ENCODE measurements at places on chromosomes 12 and 14. TPM values are rescaled to one million over a fixed set of nuclear protein-coding genes. Genes with fewer than 3 reads are reported as not detected.

- no peak for DNase-seq
Observed at GRCh38 chr14:99360774-99361595, 89.0 kb upstream of the BCL11B start.

The SPTB gene
- total RNA-seq = not detected

- peak; percentile 34 for DNase-seq
Observed at GRCh38 chr12:14716848-14717444, 20.5 kb upstream of the GUCY2C start.

DNA sequence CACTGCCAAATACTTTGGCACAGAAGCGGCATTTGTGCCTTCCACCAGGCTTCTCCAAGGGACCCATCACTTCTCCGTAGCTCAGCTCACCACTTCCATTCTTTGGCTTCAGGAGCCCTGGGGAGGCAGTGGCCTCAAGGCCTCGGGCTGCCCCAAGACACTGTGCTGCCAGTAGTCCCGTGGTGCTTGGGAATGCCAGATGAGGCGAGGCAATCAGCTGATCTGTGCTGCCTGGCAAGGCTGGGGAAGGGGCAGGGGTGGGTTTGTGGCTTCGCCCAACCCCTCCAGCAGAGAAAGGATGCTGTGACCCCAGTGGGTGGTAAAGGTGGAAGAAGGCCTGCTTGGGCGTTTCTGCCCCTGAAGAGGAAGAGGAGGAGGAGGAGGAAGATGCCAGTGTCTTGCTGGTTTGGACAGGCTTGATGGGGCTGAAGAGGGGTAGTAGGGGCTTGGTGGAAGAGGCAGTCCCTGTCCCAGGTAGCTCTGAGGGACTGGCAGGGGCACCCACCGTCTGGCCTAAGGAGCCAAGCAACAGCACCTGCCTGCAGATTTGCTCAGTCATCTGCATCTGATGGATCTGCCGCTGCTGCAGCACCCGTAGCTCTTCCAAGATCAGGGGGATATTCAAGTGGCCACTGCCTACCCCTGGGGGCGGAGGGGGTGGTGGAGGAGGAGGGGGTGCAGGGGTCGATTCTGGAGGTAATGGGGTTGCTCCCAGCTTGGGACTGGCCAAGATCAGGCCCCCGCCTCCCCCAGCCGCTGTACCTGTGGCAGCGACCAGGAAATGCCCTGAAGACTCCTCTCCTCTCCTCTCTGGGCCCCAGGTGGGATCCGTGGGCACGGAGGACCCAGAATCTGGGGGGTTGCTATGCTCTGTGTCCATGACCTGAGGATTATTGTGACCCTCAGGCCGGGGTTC is 1.3 kb downstream of the SALL2 start:
- DNase-seq = no peak

The SMIM41 gene
- total RNA-seq = not detected

GRCh38 chr12:22299294-22299912 is 35.1 kb downstream of the ST8SIA1 start:
- no peak for DNase-seq

The KRT2 gene
- not detected for total RNA-seq

DNA sequence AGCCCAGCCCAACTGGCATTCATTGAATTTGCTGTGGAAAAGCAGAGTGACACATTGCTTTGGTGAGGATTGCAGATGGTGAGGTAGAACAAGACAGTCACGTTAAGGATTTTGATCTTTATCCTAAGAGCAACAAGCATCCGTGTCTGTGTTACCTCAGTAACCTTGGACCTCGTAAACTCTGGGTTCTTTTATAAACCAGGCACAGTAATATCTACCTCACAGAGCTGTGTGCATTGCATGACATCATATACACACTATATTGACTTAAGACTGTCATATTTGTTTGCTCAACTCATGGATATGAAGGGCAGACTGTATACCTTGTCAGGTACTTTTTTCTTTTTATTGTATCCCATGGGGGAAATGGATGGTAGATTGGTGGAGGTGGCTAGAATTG is 156.2 kb downstream of the ETV6 start:
- DNase-seq = no peak

DNA sequence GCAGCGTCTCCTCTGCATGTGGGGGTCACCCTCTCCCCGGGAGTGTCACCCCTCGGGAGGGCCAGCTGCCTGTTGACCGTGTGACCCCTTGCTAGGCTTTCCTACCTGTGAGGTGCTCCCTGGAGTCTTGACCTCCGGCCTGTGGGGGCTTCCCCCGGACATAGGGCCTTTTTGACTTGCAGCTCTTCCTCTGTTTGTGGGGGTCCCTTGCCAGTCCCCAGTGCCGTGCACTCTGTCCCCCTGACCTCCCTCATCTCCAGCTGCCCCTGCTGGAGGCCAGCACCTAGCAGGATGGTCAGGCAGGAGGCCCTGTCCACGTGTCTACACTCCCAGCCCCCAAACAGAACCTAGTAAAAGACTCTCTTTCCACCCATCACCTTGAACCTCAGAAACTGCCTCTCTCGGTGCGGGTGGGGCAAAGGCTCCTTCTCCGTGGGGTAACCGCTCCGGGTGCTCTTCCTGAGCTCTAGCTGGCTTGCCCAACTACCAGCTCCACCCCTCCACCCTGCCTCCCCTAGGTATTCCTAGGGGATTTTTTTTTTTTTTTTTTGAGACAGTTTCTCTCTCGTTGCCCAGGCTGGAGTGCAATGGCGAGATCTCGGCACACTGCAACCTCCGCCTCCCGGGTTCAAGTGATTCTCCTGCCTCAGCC is 810 bp downstream of the AACS start:
- DNase-seq = no peak

The IFNG-AS1 gene
- 0.41 TPM for total RNA-seq

- DNase-seq = no peak
Observed at GRCh38 chr14:106087837-106088236, 561.5 kb downstream of the TMEM121 start.

The SSTR1 gene
- total RNA-seq = not detected

GRCh38 chr12:132158677-132159554 is 14.7 kb downstream of the NOC4L start:
- no peak for DNase-seq

The NT5DC3 gene
- 14.2 TPM for total RNA-seq

The RAPGEF3 gene
- 4.7 TPM for total RNA-seq

GRCh38 chr14:105107351-105107750 is 42.1 kb upstream of the GPR132 start:
- no peak for DNase-seq

The GDF3 gene
- not detected for total RNA-seq

The PLCZ1 gene
- total RNA-seq = not detected

DNA sequence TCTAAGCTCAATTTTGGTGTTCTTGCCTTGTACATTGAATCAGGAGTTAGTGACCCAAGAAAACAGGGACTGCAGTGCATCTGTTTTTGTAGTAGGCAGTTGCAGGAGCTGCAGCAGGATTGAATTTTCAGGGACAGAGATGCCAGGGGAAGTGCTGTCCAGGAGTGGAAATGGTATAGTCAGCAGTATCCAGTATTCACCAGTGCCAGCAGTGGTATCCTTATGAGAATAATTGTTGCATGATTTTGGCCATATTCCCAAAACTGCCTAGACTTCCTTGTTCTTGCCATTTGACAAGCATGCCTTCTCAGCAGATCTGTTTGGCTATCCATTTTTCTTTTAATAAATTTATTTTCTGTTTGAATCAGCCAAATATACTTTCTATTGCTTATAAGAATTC is 18.6 kb upstream of the ABCD2 start:
- DNase-seq = no peak

The LTB4R2 gene
- total RNA-seq = 8.9 TPM

- DNase-seq = no peak
Observed at GRCh38 chr12:62006076-62006732, 254.0 kb upstream of the USP15 start.

All from activated T-helper 1 cell treated with anti-CD3 and anti-CD28 coated beads, Interleukin-12 subunit alpha, Interleukin-12 subunit beta, Interleukin-2, Interleukin-4 antibody, amounts not matched to agents 30 ng/mL and 10 ng/mL and 1 ng/mL, durations not matched to agents 14 hours and 24 hours and 36 hours (primary cell).